ENCODE measurements at places on chromosomes 7 and 10. TPM values are rescaled to one million over a fixed set of nuclear protein-coding genes. Genes with fewer than 3 reads are reported as not detected.

- no peak for DNase-seq
Measured at GRCh38 chr10:133214468-133215410, 15.3 kb upstream of the UTF1 start.

- DNase-seq = no peak
Measured at GRCh38 chr7:100013328-100013676, 2.1 kb upstream of the ZKSCAN1 start.

DNA sequence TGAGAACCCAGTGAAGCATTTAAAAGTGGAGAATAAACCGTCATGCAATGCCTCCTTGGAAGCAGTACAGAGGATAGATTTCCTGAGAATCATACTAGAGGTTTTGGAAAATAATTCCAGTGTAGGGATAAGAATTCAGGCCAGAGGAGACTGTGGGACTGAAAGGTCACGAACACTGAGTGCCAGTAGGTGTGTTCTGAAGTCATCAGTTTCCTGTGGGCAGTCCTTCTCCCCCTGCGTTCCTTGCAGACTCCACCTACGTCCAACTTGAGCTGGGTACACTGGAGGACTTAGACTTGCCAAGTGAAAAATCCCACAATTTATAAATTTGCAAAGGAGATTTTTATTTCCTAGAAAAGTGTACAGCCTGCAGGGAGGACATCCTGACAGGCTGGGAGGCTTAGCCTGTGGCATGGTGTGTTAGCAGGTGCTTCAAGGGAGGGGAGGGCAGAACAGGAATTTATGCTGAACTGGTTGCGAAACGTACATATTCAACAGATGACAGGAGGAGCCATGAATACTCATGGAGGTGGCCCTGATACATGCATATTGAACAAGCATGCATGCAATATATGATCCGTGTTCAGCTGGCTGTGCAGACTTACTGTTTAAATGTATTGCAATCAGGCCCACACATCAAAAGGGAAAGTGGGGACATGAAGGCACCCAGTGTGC lies 72.9 kb upstream of the POM121L12 start:
- no peak for DNase-seq

DNA sequence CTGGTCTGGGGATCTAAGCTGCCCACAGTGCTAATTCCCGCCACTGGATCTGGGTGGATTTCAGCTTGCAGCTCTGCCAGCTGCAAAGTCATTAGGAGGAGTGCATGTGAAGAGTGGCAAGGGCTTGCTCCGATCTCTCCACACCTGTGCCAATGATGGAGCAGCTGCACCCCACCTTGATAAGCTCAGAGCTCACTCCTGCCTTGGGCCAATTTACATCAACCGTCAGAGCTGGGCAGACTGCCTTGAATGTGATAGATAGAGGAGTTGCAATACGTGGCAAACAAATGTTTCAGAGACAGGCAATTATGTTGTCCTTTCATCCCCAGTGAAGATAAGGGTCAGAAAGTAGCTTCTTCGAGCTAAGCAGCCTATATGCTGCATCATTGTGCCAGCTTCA lies 379.9 kb downstream of the SH2D4B start:
- DNase-seq = no peak

Gene UCMA
- total RNA-seq = not detected

Gene TMEM225B
- not detected for total RNA-seq

DNA sequence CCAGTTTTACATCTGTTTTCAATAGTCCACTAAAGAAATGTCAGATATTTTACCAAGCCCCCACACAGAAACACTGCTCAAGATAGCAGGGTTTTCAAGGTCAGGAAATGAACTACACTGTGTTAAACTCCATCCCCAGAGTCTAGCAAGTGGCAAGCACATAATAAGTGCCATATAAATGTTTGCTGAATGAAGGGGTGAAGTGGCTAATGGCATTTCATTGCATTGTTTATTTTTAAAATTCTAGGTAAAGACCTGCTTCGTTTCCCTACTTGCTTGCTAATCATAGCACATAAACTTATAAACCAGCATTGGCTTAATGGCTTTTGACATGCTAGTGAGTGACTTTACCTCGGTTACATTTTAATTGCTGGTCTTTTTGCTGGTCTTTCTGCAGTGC lies 322.6 kb downstream of the GRID1 start:
- DNase-seq = no peak

GRCh38 chr10:71343392-71343773 lies 24.3 kb downstream of the SLC29A3 start:
- DNase-seq = peak; percentile 82

- no peak for DNase-seq
Measured at GRCh38 chr7:3039787-3040186, 3.9 kb downstream of the CARD11 start.

DNA sequence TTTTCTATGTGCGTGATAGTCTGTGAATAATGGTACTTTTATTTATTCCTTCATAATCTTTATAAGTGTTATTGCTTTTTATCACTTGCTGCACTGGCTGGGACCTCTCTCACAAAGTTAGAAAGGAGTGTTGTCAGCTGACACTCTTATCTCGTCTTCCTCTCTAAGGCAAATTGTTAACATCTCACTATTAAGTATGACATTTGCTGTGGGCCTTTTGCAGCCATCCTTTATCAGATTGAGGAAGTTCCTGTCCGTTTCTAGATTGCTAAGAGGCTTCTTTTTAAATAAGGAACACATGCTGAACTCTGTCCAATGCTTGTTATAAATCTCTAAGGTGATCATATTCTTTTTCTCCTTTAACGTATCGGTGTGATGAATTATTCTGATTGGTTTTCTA lies 27.4 kb upstream of the DIP2C start:
- no peak for DNase-seq

- no peak for DNase-seq
Measured at GRCh38 chr10:43230909-43231522, 35.8 kb downstream of the RASGEF1A start.

DNA sequence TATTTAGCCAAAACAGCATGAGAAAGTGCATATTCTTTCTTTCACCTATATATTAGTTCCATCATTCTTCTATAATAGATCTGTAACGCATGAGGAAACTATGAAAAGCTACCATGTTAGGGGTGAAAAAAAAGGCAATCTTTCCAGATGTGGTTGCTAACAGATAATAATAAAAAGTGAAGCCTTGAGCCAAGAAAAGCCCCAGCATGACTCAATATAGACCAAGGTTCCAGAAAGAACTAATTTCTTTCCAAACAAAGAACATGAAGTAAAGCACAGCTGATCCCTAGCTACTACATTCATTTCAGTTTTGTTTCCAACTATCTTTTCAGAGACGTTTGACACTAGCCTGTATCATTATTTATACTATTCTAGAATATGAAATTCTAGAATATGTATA lies 16.4 kb downstream of the ARL4A start:
- DNase-seq = no peak

GRCh38 chr7:71521506-71521905 lies 389.6 kb downstream of the GALNT17 start:
- peak; percentile 19 for DNase-seq

Gene WNT8B
- not detected for total RNA-seq

GRCh38 chr7:73669288-73669701 lies 1.7 kb downstream of the VPS37D start:
- no peak for DNase-seq

GRCh38 chr10:21092683-21093524 lies 195.8 kb upstream of the NEBL start:
- no peak for DNase-seq

Gene OR9A2
- not detected for total RNA-seq
